Dermis microvascular lymphatic vessel endothelial cell (primary cell): ENCODE measurements at places on chromosomes 1 and 21.
A peak's percentile ranks its signal among the peaks of the same experiment; 100 is the strongest.

DNA sequence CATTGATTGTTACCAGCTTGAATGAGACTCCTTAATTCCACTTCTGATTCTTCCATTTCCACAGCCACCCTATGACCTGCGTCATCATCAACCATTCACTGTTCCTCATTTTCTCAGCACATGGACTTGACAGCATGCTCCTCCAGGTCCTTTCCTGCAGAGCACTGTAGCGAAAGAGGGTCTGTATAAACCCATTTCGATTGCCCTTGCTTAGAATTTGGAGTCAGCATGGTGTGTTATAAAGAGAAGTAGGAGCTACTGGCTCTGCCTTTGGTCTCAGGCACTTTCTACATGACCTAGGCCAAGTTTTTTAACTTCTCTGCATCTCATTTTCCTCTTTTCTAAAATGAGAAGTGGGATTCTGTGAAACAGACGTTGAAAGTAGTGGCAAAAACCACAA is 133.8 kb downstream of the AK5 start:
- DNase-seq, result no peak

GRCh38 chr1:23018661-23019093 is 591 bp upstream of the KDM1A start:
- DNase-seq, result no peak

DNA sequence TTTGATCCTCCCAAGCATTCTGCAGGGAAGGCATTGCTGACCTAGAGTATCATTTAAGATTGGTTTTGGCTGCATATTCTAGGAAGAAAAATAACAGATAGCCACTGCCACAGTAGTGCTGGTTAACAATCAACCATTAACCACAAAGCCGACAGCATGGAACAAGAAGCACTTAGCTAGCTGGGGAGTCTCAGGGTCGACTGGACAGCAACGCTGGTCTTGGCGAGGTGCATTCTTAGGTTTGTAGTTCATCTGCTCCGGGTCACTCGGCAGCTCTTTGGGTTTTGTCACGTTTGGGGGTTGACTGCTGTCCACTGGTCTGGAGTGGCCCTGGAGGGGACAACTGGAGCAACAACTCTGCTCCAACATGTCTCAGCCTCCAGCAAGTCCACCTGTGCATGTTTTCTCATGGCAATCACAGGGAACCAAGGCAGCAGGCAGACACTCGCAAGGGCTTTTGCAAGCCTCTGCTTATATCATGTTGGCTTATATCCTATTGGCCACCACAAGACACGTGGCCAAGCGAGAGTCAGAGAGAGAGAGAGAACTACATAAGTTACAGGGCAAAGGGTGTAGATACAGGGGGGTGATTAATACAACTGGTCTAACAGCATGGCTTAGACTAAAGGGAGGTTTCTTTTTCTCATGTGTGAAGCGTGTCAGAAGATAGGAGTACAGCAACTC is 99.5 kb downstream of the LACTBL1 start:
- no peak for DNase-seq

DNA sequence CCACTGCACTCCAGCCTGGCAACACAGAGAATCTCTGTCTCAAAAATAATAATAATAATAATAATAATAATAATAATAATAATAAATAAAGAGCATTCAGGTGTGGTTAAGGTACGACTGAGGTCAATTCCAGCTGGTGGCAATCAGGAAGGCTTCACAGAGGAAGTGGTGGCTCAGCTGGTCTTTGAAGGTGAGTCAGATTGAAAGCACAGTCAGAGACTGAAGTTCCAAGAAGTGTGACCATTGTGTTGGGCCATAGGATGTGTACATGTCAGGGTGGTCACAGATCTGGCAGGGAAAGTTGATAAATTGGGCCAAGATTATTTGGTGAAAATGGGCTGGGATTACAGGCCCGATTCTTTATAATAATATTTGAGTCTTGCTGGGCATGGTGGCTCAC is 31.0 kb upstream of the MED18 start:
- no peak for DNase-seq

GRCh38 chr1:39922251-39922688 is 20.6 kb upstream of the MYCL start:
- no peak for DNase-seq

DNA sequence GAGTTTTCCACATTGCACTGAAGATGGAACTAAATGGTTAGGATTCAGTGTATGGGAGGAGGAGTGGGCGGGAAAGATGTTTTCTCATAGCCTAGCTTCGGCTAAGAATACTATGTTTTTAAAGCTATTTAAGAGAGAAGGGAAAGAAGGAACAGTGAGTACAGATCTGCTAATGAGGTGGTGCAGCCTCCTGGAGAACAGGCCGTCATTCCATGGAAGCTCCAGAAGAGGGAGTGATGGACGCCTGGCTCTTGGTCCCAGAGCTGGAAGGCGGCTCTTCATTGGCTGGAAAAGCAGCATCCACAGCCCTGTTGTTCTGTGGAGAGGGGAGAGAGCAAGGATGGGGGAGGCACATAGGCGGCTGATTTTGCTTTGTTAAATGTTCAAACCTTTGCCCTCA is 6.9 kb downstream of the CAMK1G start:
- peak; percentile 11 for DNase-seq

GRCh38 chr1:164617377-164618201 is 58.6 kb downstream of the PBX1 start:
- DNase-seq, result no peak

DNA sequence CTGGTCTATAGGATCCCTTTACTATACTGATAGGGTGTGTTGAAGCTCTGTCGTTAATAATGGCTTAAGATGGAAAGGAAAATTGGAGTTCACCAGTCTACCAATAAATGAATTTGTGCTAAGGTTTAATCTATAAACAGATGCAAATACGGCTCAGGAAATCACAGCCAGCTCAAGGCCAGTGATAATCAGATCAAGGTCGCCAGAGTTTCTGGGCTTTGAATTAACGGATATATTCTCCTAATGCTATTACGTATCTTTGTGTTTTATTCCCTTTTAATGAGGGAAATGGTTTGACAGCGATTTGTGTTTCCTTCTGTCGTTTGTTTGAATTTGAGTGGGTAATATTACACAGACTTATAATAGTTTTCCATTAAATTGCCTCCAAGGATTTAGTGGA is 279.6 kb downstream of the BACH1 start:
- DNase-seq, result no peak

DNA sequence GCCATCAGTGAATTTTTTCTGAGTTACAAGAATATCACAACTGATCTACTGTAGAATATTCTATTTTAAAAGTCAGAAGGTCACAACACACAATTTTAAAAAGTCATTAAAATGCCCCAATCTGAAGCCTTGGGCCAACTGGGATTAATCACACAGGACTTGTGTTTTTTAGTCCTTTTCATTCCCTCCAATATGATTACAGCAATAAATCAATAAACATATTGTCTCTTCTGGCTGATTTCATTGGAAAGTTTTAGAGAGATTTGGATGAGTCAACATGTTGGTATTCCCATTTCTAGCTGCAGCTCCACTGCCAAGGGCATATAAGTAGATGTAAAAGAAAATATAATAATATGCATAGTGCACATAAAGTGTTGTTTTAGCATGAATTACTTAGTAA is 85.8 kb downstream of the NIBAN1 start:
- peak; percentile 35 for DNase-seq

GRCh38 chr21:44455524-44456213 is 359 bp downstream of the LRRC3 start:
- peak; percentile 5 for DNase-seq

GRCh38 chr1:119935915-119936314 is 39.6 kb upstream of the ADAM30 start:
- DNase-seq, result no peak

DNA sequence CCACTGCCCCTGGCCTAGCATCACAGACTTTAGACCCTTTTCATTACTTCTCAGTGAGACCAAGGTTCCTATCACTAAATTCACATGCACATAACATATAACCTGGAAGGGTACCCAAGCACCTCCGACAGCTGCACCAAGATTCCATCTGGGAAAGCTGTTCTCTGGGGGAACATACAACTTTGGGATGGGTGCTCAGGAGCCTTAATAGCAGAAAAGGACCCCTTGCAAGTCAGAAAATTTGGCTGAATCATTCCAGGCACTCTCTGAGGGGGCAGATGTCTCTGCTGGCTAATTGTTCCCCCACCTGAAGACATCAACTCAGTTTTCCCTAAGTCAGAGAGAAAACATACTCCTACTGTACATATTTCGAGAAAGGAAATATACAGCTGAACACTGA is 41.3 kb upstream of the PSEN2 start:
- no peak for DNase-seq

- DNase-seq, result no peak
Measured at GRCh38 chr1:2429780-2430591, 17.6 kb upstream of the PEX10 start.

- no peak for DNase-seq
Measured at GRCh38 chr1:116486424-116486823, 84.4 kb downstream of the CD58 start.

GRCh38 chr1:40264354-40264781 is 6.3 kb downstream of the ZMPSTE24 start:
- DNase-seq, result no peak

GRCh38 chr1:121522061-121522759 is 337.4 kb downstream of the SRGAP2C start:
- no peak for DNase-seq

DNA sequence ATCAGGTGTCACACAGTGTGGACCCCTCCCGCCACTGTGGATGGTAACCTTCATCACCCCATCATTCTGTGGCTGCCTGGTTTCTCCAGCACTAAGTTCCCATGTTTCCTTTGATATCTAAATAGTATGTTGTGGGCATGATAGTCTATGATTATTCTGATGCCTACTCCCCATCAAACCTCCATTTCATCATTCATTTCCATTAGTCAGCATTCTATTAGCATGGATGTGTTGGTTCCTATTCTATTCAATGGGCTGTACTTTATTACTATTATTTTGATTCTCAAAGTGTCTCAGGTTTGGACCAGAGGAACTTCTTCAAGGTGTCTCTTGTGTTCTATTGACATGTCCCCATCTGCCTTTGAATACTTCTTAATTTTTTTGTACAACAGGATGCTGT is 112.0 kb downstream of the DISC1 start:
- no peak for DNase-seq

DNA sequence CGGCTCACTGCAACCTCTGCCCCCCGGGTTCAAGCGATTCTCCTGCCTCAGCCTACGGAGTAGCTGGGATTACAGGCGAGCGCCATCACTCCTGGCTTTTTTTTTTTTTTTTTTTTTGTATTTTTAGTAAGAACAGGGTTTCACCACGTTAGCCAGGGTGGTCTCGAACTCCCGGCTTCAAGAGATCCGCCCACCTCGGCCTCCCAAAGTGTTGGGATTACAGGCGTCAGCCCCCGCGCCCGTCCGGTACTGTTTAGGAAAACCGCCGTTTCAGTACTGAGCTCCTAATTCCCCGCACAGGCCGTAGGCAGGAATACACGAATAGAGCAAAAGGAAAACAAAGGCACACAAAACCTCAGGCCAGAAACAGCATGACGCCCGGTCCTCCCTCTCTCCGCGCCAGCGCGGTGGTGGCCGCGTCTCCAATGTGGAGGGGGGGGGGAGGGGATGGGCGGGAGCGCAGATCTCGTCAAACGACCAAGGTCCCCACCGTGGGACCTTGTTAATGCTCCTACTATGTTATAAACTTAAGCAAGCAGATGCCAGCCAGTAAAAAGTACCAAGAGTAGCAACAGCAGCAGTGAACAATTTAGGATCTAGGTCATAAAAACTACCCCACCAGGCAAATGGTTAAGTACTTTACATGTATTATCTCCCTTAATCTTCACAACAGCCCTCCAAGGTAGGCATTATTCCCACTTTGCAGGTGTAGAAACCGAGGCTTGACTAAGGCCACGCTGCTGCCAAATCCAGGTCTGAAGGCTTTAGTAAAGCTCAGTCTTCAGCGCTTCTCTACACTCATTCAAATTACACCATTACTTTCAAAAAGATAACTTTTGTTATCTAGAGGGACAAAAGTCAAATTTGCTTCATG is 648 bp upstream of the ADAR start:
- DNase-seq, result peak; percentile 71

DNA sequence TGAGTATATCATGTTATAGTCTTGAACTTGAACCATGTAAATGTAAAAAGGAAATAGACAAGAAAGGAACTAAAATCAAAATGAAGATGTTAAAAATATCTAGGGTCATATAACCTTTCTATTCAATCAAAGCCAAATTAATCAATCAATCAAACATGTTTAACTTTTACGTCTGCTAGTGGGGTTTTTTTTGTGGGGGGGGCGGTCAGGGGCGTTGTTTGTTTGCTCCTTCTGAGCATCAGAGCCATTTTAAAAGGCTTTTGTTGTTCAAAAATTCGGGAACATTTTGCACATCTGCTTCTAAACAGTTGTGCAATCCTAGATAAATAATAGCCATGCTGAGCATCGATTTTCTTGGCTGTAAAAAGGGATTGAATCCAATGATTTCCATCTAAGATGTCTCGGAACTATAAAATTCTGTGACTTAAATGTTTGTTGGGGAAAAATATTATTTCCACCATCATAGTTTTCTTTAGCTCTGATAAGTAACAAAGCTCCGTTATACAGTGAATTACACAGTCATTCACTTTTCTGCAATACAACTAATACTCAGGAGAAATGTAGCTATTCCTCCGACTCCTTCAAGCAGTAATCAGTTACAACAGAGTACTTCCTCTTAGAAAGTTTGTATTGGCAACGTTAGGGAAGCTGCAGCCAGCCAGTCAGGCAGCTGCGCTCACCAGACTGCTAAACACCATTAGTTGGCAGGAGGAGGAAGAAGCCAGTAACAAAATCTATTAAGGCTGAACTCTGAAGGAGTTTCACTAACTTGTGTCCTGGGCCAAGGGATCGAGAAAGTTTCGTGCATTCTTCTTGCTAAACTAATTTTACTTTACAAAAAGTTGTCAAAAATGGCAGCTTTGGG is 2.2 kb downstream of the SPATA6 start:
- no peak for DNase-seq

GRCh38 chr1:47587891-47588582 is 150.2 kb downstream of the FOXD2 start:
- DNase-seq, result no peak

GRCh38 chr1:245694753-245695195 is 540.0 kb downstream of the KIF26B start:
- DNase-seq, result no peak

DNA sequence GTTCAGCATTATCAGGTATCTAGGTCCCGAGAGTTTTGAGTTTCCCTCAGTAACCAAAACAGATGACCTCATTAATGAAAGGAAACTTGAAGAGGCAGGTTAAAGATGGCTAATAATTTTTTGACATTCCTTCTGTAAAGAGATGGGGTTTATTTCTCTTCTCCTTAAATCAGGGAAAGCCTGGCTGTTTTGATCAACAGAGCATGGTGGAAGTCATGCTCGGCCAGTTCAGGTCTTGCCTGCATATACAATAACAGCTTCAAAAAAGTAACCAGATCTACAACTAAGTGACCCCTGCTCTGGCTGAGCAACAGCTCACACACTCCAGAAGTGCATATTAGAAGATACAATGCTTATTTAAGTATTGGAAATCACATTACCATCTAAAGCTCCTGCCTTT is 36.6 kb upstream of the POU2F1 start:
- DNase-seq, result no peak

DNA sequence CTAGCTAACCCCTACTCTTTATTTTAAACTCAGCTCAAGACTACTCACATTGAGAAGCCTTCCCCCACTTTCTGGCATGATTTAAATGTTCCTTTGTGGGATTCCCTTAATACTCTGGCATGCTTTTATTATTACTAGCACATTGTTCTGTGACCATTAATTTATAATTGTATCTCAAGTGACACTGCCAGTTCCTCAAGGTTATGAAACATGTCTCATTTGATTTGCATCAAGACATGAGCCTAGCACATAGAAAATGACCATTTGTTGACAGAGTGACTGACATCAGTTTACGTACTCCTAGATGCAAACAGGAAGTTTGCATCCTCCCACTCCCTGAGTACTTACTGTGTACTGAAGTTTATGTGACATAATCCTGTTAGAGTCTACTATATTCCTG is 15.2 kb downstream of the RGS4 start:
- DNase-seq, result no peak
